ENCODE measurements at places on chromosomes 13 and 19. TPM values are rescaled to one million over a fixed set of nuclear protein-coding genes. Genes with fewer than 3 reads are reported as not detected.

UBE2L5 gene
- total RNA-seq = not detected

OR10H1 gene
- total RNA-seq = not detected

SCN1B gene
- 19.9 TPM for total RNA-seq

C19orf67 gene
- not detected for total RNA-seq

HRC gene
- total RNA-seq = not detected

ZSCAN22 gene
- total RNA-seq = 2.6 TPM

KLK13 gene
- total RNA-seq = 0.09 TPM

PEX11G gene
- 1.9 TPM for total RNA-seq

MADCAM1 gene
- 0.33 TPM for total RNA-seq

AP1M2 gene
- total RNA-seq = 27.7 TPM

MTUS2 gene
- 0.01 TPM for total RNA-seq

MRPS12 gene
- 278 TPM for total RNA-seq

CBLC gene
- total RNA-seq = not detected

NLRP12 gene
- total RNA-seq = 0.02 TPM

APLP1 gene
- total RNA-seq = 99.1 TPM

PSG6 gene
- not detected for total RNA-seq

ZNF790 gene
- 0.25 TPM for total RNA-seq

MYBPC2 gene
- total RNA-seq = 0.02 TPM

ZNF599 gene
- 3.2 TPM for total RNA-seq

COG6 gene
- total RNA-seq = 4.3 TPM

SMIM44 gene
- not detected for total RNA-seq

RHPN2 gene
- total RNA-seq = 55.7 TPM

KIR2DL1 gene
- not detected for total RNA-seq

All from A549 treated with CORT108297 at 1 μM for 4 hours (cell line).